ENCODE measurements at places on chromosomes 4 and X.

DNA sequence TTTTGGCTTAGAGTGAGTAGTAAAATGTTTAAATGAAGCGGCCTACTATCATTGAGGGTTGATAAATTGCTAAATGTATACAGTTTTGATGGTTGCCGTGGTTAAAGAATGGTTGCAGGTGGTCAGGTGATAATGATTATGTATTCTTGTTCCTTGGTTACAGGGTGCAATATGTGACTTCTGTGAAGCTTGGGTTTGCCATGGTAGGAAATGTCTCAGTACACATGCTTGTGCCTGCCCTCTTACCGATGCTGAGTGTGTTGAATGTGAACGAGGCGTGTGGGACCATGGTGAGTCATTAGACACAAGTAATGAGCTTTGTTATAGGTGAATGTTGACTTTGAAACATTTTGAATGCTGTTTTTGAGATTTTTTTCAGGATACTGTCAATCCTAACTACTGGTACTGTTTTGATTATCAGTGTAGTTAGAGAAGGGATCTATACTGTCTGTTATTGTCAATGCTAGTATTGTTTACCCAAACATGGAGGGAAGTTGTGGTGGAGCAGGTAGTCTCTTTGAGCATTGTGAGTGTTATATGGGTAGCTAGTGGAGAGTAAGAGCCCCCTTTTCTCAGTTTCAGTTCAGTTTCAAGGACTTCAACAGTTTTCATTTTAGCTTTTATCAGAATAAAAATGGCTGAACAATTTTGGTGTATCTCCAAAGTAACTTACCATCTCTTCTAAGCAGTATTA lies 8.9 kb downstream of the ZNF330 start:
- H3K4me1 ChIP-seq: no peaks in the 10 kb centered on the region
- H3K27me3 ChIP-seq: no peaks in the 10 kb centered on the region
- no peak overlapping the region for H3K4me3 ChIP-seq
- DNase-seq: no peak
- H3K27ac ChIP-seq: no peak overlapping the region
- peaks cover 83% of the 10 kb centered on the region for H3K36me3 ChIP-seq

DNA sequence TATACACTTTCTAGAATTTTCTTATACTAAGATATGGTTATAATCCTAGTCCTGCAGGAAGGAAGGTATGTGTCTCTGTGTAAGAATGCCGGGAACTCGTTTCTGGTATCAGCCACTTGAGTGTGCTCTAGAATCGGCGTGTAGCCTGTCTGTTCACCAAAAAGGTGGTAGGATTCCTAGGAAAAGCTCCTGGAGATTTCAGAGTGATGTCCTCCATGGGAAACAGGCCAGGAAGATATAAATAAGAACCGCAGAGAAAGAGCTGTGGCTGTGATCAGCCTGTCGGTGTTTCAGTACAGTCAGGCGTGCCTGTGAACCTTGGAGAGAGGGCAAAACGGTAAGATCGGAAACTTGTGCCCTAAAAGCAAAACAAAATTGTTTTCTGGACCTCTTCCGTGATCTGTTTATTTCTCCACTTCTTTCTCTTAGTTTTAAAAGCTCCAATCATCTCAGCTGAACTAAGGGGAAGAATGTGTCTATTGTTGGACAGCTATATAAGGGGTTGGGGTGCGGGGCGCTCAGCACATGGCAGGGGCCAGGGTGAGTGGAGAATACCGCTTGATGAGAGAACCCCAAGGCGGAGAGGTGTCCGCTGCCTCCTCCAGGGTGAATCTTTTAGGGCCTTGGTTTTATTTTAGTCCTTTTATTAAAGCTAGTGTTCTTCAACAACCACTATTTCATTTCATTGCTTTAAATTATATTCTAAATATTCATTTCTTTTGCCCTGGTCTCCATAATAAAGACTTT lies 303.8 kb upstream of the TENM3 start:
- no peaks in the 10 kb centered on the region for H3K27me3 ChIP-seq
- no peak overlapping the region for H3K27ac ChIP-seq
- H3K4me3 ChIP-seq: no peak overlapping the region
- no peaks in the 10 kb centered on the region for H3K4me1 ChIP-seq
- no peaks in the 10 kb centered on the region for H3K36me3 ChIP-seq
- no peak for DNase-seq

DNA sequence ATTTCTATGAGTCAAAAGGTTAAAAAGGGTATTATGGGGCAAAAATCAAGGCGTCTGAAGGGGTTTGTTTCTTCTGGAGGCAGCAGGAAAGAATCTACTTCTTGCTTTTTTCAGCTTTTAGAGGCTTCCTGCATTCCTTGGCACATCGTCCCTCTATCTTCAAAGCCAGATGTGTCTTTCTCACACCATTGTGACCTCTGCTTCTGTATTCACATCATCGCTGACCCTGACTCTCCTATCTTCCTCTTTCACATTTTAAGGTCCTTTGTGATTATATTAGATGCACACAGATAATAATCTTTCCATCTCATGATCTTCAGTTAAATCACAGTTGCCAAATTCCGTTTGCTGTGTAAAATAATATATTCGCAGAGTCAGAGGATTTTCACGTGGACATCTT lies 112.7 kb downstream of the PPP4R3C start:
- H3K27ac ChIP-seq: no peak overlapping the region
- no peaks in the 10 kb centered on the region for H3K36me3 ChIP-seq

GRCh38 chr4:88101165-88101564 lies 57.3 kb downstream of the ABCG2 start:
- no peak overlapping the region for H3K4me3 ChIP-seq
- no peak overlapping the region for H3K27ac ChIP-seq
- no peaks in the 10 kb centered on the region for H3K27me3 ChIP-seq
- DNase-seq: no peak

- H3K4me1 ChIP-seq: no peaks in the 10 kb centered on the region
- H3K27me3 ChIP-seq: no peaks in the 10 kb centered on the region
- no peak overlapping the region for H3K4me3 ChIP-seq
- DNase-seq: no peak
- no peaks in the 10 kb centered on the region for H3K36me3 ChIP-seq
Observed at GRCh38 chr4:188297873-188298272, 158.6 kb downstream of the TRIML1 start.
